ENCODE measurements at places on chromosomes 2 and 18. TPM values are rescaled to one million over a fixed set of nuclear protein-coding genes. Genes with fewer than 3 reads are reported as not detected.

Gene EVX2
- total RNA-seq: not detected

DNA sequence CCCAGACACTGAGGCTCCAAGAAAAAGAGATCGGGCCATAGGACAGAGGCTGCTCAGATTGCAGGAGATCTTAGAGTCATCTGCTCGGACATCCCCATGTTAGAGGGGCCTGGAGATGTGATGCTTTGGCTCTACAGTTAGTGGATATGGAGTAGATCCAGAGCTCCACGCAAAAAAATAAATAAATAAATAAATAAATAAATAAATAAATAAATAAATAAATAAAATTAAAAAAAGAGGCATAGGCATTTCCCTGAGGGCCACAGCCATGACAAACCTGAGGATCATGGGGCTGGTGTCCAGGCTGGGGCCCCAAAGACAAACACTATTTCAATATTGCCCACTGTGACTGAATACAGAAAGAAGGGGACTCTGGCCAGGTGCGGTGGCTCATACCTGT lies 85.5 kb downstream of the PLB1 start:
- no peak for DNase-seq

GRCh38 chr2:176106581-176107539 lies at the start of gene HOXD11:
Gene HOXD11 (plus strand): TSS chr2:176107280. CDS start chr2:176107356, 76 bp downstream.
- DNase-seq: no peak

Gene RGPD3
- 0.08 TPM for total RNA-seq

DNA sequence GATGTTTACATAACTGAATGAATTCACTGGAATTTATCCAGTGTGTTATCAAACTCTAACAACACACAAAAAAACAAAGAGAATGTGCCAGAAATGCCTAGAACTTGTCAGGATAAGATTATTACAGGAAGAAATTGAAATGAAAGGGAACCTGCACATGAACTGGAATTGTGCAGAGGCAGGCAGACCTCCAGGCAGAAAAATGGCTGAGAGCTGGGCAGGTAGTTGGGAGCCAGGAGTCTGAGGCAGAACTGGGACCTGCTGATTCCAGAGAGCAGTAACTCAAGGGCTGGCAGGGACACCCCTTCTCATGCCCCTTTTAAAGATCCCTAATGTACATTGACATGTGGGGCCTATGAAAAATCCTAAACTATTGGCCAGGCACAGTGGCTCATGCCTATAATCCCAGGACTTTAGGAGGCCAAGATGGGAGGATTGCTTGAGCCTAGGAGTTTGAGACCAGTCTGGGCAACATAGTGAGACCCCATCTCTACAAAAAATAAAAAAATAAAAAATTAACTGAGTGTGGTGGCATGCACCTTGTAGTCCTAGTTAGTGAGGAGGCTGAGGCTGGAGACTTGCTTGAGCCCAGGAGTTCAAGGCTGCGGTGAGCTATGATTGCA lies 674 bp upstream of the SP110 start:
- no peak for DNase-seq

DNA sequence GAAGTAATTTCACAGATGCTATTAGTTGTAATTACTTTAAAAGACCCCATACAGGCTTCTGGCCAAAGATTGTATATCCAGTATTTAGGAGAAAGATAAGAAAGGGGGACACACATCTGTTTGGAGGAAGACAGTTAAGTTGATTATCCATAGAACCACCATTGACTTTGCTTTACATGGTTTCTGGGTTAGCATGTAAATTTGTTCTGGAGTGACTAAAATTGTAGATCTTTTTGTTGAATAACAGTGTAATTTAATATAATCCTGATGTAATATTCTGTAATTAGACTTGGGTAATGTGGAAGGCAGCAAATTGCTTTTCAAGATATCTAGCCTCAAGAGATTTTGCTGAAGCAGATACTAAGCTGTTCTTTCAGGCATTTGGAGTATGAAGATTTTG lies 17.2 kb downstream of the COMMD1 start:
- no peak for DNase-seq

- no peak for DNase-seq
Observed at GRCh38 chr18:77360315-77361190, 110.9 kb downstream of the GALR1 start.

GRCh38 chr2:182496596-182496995 lies 69.8 kb upstream of the PDE1A start:
- DNase-seq: no peak

Gene SCRN3
- total RNA-seq: 41.2 TPM

Gene POMC
- 9.2 TPM for total RNA-seq

DNA sequence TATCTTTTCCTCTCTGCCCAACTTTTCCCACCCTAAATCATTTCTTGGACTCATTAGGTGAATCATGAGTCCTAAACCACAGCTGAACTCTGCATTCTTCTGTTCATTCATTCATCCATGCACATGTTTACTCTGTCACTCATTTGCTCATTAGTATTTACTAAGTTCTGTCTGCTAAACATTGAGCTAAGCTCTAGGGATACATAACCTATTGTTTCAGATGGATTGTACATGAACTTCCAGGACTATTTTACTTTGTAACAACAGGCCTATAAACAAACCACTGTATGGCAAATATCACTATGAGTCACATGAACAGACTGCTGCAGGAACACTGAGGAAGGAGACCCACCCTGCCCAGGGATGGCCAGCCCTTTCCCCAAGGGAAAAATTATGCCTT lies 14.6 kb upstream of the DYNC2LI1 start:
- no peak for DNase-seq

Gene GALR1
- total RNA-seq: 0.05 TPM

- DNase-seq: no peak
Observed at GRCh38 chr18:9775178-9775577, 67.1 kb downstream of the RAB31 start.

- DNase-seq: no peak
Observed at GRCh38 chr2:33518200-33518599, 41.8 kb downstream of the RASGRP3 start.

- DNase-seq: peak; percentile 40
Observed at GRCh38 chr2:15041429-15041837, 408.9 kb downstream of the LRATD1 start.

Gene CDK15
- total RNA-seq: 0.43 TPM

DNA sequence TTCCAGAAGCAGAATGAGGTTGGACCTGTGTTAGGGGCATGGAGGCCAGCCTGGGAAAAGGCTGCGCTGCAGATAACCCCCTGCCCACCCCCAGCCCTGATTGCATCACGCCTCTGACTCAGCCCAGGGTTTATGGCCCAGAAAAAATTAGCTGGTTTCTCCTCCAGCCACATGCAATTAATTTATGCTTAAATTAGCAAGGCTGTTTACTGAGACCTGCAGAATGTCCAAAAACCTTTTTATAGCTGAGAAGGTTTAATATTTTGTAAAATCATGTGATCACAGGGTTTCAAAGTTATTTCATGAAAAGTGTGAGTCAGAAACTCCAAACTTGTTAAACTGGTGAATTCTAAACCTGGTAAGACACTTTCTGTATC lies 123.1 kb upstream of the HDAC4 start:
- DNase-seq: peak; percentile 37

DNA sequence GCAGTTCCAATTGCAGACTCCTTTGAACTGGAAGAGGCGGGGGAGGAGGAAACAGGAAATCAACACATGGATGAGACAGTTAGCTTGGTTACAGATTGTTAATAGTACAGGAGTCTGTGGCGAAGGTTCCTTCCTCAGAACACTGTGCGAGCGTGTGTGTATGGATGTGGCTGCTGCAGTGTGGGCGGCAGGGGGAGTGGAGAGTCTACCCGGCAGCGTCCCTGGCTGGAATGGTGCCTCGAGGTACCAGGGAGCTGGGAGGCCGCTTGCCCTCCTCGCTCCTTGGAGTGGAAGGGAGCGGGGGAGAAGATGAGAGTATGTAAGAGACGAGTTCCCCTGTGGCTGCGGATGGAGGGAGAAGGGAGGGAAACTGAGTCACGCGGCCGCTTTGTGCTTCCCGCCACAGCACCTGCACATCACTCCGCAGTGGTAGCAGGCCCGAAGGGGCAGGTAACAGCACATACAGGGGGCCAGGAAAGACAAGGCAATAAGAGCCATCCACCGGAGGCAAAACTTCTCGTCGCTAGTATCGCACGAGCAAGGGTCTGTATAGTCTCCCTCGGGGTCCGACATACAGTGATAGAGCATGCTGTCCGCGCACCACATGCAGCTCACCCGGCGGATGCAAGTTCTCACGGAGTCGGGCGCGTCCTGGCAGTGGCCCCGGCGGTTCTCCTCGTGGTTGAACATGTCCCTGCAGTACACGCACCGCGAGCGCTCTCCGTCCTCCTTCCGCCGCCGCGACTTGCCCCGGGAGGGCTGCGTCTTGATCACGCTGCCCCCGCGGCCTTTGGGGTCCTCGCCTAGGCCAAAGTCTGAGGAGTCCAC lies 85.7 kb downstream of the ACTR2 start:
- DNase-seq: no peak

Gene RUFY4
- not detected for total RNA-seq

Gene SNTG2
- 0.73 TPM for total RNA-seq

All from Right ventricle myocardium superior (tissue), 1 donor.